ENCODE measurements at places on chromosomes 7 and 10.

GRCh38 chr7:95545007-95545615 lies 51.2 kb downstream of the PDK4 start:
- no peak for DNase-seq

DNA sequence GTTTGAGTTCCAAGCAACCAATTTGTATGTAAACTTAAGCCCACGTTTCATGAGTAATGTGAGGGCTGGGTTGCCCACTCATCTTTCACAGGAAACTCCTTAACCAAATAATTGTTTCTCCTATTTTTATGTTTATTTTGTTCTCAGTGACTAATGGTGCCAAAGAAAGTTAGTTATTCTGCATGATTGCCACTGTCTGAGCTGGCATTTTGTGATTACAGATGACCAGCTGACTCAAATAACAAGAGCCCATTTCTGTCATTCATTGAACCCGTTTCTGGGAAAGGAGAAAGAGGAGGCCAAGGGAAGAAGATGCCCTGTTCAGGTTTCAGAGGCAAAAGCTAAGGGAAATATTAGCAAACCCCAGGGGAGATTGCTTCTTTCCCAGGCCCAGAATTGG lies 186.9 kb upstream of the MYO3A start:
- no peak for DNase-seq

DNA sequence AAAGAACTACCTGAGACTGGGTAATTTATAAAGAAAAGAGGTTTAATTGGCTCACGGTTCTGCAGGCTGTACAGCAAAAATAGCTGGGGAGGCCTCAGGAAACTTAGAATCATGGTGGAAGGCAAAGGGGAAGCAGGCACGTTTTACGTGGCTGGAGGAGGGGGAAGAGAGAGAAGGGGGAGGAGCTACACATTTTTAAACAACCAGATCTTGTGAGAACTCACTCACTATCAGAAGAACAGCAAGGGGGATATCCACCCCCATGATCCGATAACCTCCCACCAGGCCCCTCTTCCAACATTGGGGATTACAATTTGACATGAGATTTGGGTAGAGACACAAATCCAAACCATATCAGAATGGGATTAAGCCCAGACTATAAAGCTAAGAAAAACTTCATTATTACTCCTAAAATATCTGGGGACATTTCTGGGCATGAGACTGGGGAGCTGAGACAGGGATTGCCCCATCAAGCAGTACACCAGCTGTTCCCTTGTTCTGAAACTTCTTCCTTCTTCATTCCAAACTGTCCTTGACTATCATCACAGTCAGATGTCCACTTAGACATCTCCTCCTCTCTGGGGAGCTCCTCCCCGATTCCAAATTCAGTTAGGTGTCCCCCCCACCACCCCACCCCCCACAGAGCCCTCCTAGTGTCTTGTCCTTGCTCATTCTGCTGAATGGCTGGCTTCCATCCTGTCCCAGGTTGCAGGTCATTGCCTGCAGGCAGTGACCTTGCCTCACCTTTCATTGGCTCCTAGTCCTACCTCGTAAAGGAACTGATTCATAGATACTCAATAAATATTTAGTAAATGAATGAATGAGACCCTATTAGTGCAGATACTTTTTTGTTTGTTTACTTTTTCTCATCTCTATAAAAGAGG lies 132.6 kb downstream of the EVX1 start:
- no peak for DNase-seq

DNA sequence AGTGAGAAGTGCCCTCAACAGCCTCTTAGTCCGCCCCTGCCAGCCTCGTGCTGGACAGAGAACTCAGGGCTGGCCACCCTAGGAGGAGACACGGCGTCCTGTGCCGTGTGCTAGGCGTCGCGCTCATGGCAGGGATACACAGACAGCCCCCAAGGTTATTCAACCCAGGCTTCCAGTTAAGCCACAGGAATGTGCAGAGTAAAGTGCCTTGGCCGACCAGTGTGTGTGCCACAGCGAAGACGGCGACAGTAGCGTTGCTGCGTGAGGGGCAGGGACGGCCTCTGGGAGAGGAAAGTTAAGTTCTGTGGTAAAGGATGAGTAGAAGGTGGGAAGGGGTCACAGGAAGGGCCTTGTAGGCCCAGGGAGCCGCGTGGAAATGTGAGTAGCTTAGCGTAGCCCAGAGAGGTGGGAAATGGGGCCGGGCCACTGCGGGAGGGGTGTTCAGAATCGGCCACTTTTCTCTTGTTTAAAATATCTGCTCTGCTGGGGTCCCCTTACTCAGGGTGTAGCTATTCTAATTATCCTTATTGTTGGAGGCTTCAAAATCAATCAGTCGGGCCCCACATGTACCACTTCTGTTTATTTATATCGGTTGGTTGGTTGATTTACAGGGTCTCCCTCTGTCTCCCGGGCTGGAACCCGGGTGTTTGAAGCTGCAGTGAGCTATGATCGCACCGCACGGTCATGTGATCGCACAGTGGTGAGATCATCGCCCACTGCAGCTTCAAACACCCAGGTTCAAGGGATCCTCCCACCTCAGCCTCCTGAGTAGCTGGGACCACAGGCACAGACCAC lies 24.5 kb downstream of the TMEM120A start:
- DNase-seq, result no peak

DNA sequence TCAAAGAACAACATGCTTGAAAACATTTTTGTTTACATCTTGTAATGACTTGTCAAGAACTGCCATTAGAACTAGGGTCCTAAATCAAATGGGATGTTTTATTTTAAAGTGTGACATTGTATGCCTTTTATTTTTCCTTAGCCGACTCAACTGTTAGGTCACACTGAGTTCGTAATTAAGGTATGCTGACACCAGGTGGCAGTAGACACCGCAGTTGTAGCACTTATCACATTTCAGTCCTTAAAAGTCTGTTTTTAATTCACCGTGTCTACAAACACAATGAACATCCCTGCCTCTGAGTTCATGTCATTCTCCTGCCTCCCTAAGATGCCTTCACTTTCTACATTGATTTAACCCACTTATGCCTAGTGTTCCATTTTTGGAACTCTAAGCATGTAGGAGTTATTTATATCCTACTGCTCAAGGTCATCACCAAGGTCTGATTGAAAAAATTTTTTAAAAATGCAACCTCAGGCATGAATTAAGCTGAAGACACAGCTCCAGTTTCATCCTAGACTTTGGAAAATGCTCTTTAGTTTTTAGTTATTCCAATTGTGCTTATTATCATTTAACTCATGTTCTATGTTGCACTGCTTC lies 186.1 kb downstream of the BMPER start:
- DNase-seq, result no peak
